ENCODE measurements at places on chromosomes 1 and 21.
A peak's percentile ranks its signal among the peaks of the same experiment; 100 is the strongest.

DNA sequence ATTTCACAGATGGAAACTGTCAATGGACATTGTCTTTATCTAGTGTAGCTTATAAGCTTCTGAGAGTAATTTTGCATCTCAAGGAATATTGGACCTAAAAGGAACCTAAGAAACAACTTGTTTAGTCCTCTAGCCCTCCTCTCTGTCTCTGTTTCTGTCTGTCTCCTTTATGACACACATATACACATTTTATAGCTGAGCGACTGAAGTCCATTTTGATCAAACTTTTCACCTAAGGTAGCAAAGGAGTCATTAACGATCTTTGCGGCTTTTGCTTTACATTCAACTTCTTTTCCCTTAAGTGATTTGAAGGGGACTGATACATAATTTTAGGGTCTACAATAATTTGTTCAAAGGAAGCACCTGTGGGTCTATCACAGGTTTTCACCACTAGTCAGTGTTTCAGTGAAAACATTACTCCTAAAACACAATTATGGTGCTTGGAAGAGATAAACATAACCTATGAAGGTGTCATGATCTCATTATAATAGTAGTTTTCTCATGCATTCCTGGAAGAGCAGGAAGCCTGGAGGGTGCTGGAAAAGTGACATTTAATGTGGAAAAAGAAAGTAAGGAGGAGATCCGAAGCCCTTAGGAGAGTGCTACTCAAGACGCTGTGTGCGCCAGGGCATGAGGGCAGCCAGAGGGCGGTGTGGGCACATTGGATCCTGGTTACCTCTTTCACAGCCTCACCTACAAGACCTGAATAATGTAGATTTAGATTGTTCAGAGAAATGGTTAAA is 248.6 kb downstream of the DNM3 start:
- peak; percentile 42 for DNase-seq

GRCh38 chr1:67052741-67053534 is 1.0 kb downstream of the SLC35D1 start:
- DNase-seq, result peak; percentile 39

- no peak for DNase-seq
Observed at GRCh38 chr21:38649120-38649519, 150.8 kb upstream of the ERG start.

DNA sequence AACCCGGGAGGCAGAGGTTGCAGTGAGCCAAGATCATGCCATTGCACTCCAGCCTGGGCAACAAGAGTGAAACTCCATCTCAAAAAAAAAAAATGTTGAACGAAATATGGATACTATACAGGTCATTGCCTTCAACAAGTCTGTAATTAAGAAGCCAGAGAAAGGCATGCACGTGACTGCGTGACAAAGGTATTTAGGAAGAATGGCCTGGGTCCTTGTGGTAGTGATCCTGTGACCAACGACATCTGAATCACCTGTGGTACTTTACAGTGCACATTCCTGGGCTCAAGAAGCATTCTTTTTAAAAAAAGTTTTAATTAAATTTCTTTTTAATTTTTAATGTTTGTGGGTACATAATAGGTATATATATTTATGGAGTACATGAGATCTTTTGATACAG is 115.0 kb downstream of the GREM2 start:
- no peak for DNase-seq

DNA sequence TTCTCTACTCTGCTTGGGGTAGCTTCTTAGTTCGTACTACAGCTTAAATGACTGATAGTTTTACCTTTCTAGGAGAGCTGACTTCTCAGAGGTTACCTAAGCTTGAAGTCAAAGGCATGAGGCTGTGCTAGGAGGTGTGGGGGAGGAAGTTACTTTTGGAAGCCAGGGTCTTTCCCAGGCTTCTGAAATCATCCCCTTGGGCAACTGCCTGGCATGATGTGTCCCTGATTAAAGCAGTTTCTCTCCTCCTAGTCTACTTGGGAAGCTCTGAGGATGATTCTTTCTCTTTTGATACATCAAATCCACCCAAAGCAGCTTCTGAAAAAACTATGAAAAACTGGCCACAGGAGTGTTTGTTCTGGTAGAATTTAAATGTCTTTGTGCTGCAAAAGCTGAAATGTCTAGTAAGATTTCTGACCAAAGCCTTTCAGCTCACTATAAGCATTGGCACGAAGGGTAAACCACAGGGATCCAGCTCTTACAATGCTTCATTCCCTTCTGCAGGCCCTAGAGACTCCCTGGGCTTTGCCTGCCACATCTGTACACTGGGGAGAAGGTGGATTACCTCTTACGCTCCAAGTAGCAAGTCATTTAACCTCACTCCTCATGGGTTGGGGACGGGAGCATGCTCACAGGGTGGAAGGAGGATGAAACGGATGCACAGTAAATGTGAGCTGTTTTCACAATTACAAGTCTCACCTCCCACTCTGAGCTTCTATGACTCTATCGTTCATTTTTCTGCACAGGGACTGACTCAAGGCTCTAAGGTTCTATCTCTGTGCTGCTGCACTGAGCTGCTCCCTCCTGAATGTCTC is 59.6 kb downstream of the RUNX1 start:
- DNase-seq, result no peak

- no peak for DNase-seq
Observed at GRCh38 chr1:73820843-73821242, 377.1 kb downstream of the LRRIQ3 start.

DNA sequence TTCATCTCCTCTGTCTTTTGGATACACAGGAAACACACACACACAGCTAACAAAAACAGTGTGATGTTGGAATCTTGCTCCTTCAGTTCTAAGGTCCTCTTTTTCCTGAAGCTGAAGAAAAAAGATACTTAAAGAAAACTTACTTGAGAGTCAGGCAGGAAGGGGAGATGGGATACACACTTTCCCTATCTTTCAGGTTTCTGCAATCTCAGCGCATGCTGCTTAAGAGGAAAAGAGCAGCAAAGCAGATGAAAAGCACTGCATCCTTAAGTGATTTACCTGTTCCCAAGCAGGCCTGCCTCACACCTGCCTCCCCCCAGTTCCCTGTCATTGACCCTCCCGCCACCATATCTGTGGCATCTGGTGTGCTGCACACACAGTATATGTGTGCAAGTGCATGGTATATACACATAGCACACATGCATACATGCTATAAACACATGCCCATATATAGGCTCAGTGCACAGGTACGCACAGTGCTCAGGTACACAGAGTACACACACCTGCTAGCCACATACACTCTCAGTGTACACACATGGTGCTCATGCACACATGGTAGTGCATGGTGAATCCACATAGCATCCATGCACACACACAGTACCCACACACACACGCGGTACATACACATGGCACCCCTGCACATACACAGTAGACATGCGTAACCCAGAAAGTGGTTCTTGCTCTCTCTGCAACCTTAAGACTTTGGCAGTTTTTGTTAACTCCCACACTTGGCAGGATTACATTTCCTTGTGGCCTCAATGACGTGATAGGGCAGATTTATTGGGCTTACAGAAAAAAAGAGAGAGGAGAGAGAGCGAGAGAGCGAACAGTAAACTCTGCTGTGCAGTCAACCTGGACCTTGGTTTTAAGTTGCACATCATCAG is 166.9 kb downstream of the TOMM20 start:
- DNase-seq, result peak; percentile 93

GRCh38 chr1:13536571-13536970 is 22.8 kb upstream of the LRRC38 start:
- no peak for DNase-seq

DNA sequence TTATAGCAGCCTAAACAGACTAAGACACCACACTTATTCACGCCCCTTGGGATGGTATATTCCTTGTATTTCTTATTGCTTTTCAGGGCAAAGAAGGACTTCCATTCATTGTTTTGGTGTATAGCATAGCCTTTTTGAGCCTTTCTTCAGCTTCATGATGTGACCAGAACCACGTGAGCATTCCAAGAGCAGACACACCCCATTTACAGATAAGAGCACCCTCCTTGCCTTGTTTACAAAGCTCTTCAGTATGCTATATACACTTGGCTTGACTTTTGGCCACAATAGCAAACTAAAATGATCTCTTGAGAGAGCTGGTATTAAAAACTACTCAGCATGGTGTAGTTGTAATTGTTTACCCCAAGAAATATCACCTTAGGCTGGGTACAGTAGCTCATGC is 78.7 kb downstream of the PIK3R3 start:
- no peak for DNase-seq

- DNase-seq, result no peak
Observed at GRCh38 chr1:11129649-11130390, 30.2 kb upstream of the EXOSC10 start.

GRCh38 chr21:33657124-33657820 is 15.0 kb downstream of the ITSN1 start:
- no peak for DNase-seq

- no peak for DNase-seq
Observed at GRCh38 chr1:231596337-231596791, 30.2 kb upstream of the DISC1 start.

DNA sequence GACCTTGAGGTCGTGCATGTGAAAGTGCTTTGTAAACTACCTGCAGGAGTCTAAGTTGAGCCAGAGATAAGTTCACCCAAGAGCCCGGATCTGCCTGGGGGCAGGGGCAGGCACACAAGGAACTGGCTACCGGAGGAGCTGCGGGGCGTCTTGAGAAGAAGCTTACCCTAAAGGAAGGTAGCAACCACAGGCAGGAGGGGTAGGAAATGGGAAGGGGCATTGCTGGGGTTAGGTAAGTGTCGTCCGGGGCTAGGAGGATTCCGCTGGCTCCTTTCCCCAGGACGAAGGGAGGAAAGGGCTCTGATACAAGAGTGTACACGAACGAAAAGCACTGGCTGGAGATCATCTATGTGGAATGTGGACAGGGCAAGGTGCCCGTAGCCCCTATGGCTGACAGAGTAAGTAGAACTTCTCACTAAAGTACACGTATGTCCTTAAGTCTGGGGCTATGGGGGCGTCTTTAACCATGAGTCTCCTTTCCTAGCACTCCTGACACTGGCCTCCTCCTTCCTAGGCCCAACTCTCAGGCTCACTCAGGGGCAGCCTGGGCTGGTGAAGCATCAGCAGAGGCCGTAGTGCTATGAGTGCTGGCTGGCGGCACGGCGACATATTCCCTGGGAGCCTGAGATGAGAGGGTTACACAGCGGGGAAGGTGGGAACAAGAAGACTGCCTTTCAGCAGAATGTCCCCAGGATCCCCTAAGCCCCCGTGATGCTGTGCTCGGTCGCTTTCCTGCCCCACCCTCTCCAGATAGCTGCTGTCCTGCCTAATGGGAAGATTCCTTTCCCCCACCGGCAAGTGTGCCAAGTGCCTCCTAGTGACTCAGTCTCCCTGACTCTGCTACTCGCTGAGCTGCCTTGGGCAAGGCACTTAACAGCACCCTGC is 9.1 kb upstream of the GALNT2 start:
- DNase-seq, result no peak

DNA sequence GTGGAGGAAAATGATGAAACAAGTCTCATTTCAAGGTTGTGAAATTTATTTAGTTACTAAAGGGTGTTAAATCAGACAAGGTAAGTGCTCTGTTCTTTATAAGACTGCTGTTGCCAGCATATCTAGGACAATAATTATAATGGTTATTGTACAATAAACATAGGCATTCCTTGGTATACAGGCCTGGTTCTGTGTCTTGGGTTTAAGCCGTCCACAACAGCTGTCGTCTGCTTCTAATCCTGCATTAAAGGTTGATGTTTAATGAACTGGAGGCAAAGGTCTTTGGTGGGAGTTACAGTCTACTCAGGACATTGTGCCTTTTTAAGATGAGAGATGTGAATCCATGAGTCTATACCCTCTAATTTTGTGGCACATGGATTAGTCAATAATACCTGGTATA is 23.4 kb upstream of the FMO4 start:
- no peak for DNase-seq

- DNase-seq, result peak; percentile 65
Observed at GRCh38 chr1:203450001-203450400, 25.6 kb upstream of the PRELP start.

- no peak for DNase-seq
Observed at GRCh38 chr21:31537872-31538576, 121.5 kb upstream of the SOD1 start.

DNA sequence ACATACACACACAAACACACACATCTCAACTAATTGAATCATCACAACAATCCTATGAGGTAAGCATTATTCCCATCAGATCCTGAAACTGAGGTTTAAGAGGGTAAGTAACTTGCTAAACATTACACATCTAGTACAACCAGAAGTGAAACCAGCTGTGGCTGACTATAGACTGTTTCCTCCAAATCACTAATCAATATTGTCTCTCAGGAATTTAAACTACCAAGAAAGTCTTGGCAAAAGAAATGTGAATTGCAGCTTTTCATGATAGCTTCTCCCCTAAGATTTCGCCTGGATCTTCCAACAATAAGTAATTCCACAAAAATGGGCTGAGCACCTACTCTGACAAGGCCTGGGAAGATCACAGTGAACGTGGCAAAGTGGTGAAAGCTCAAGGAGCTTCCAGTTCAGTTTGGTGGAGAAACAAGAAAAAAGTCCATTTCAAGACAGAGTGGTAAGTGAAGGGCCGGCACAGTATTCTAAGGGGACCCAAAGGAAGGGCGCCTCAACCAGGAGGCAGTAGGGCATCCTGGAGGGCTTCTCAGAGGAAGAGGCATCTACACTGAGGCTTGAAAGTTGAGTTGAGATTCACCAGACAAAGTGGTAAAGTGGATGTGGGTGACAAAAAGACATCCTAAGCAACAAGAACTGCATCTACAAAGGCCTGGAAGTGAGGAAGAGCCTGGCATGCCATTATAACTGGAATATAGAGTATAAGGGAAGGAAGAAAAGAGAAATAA is 22.1 kb downstream of the LRRC52 start:
- DNase-seq, result no peak
